ENCODE measurements at places on chromosomes 5 and 9. TPM values are rescaled to one million over a fixed set of nuclear protein-coding genes. Genes with fewer than 3 reads are reported as not detected.

DNA sequence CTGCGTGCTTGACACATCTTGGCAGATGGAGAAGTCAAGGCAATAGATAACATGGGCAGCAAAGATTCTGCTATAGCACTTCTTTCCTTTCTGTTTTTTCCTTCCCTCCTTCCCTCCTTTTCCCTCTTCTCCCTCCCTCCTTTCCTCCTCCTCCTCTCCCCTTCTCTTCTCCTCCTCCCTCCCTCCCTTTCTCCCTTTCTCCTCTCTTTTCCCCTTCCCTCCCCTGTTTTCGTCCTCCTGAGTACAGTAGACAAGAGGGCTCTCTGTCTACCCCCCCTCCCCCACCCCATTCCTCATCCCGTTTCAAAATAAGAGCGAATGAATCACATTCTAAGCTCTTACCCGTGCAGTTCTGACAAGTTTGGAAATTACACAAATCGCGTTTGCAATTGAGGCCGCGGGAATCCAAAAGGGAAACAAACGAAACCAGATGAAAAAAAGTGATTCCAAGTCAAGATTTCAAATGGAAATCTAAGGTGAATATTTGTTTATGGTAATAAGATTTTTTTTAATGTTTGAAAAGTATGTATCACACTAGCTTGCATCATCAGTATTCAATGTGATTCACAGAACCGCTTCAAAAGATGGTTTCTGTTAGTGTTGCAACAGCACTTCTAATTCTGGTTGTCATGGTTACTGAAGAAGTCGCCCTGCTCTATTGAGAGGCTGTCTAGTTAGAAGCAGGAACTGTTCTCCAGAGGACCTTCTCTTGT, 1.3 kb downstream of the NIM1K start:
- no peak for DNase-seq

DNA sequence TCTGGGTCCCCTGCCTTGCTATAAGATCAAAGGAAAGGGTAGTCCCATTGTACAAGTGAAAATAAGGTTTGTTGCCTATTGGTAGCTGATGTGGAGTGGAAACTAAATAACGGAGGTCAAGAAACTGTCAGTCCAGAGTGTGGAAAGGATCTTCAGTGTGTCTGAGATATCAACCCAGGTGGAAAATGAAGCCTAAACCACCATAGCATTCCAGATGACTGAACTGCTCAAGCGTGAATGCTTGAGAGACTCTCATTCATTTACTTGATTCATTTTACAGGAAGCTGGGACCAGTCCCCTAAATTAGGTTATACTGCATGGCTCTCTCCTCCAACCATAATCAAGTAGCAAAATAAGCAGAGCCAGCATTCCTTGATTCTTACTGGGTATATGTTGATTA, 116.0 kb upstream of the SLC28A3 start:
- DNase-seq: no peak

Gene SPATA31E1
- total RNA-seq: not detected

DNA sequence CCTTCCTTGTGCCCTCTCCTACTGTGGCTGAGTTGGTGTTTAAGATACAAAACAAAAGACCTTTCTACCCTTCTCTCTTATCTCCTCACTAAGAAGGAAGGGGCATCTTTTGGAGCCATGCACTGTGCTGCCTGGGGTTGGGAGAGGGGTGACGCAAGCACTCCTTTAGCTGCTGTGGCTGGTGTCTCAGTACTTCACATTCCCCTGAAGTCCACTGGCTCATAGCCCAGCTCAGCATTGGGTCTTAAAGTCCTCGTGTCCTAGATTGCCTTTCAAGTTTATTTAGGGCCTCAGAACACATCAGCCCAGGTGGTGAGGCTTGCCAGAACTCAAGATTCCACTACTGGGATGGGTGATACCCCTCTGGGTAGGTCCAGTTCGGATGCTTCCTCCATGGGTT, 325.9 kb upstream of the CYLC2 start:
- DNase-seq: no peak

GRCh38 chr5:65050826-65051498, 282.2 kb downstream of the CWC27 start:
- no peak for DNase-seq

DNA sequence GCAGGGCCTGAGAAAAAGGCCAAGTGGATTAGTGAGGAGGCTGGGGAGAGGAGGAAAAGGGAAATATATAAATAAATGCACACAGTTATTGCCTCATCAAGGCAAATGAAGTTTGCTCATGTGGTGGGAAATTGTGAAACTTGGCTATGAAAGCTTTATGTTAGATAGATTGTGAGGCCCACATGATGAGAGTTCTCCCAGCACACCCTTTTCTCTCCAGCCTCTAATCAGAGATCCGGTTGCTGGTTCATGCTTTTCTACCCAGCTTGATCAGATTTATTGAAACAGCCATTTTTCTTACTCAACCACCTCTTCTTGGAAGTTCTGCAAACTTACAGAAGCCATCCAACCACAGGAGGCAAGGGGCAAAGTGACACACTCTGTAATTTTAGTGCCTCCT, 125.8 kb upstream of the KLF4 start:
- DNase-seq: no peak

Gene IL5
- 20.0 TPM for total RNA-seq

Measured in activated CD8-positive, alpha-beta memory T cell treated with anti-CD3 and anti-CD28 coated beads, Interleukin-2, amount 10 ng/mL, durations not matched to agents 7 days and 5 days (primary cell).